ENCODE measurements at places on chromosomes 5 and 9.
A peak's percentile ranks its signal among the peaks of the same experiment; 100 is the strongest.

- DNase-seq, result no peak
Measured at GRCh38 chr9:86908261-86908660, 39.0 kb downstream of the GAS1 start.

DNA sequence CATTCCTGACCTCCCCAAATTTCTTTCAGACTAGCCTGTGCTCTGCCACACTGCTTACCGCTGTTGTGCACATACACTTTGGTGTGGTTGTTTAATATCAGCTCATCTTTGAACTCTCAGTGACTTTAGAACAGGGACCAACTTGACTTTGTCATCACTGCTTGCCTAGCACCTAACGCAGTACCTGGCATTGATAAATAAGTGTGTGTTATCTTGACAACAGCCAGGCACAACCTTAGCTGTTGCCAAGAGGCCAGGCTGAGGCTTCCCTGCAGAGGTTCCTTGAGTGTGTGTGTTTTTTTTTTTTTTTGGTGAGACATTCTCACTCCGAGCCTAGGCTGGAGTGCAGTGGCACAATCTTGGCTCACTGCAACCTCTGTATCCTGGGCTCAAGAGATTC is 41.0 kb upstream of the SLC28A3 start:
- no peak for DNase-seq

DNA sequence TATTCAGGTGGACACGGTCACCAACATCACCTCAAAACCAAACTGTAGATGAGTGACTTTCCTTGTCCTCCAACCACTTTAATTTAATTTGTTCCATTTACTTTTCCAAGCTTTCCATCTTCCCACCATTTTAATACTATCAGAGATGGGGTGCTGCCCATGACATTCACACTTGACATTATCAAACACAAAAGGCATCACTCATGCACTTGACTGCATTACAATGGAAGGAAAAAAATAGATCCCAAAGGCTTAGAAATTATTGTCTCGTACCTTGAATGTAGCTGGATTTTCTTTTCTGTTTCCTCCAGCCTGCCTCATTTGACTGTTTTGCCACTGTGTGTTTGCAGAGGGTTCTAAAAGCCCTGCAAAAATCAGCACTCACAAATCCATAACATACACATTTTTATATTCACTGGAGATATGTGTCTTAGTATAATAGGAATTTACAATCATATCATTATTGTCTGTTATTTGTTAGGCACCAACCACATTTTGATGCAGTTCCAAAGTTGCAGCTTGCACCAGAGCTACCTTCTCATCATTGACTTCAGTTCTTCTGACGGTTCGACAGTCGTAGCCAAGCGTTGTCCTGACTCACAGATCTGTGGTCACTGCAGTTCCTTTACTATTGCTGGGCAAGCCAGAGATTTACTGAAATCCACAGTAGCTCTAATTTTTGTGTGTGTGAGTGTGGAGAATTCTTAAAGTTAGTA is 712.3 kb upstream of the WWC1 start:
- DNase-seq, result no peak

DNA sequence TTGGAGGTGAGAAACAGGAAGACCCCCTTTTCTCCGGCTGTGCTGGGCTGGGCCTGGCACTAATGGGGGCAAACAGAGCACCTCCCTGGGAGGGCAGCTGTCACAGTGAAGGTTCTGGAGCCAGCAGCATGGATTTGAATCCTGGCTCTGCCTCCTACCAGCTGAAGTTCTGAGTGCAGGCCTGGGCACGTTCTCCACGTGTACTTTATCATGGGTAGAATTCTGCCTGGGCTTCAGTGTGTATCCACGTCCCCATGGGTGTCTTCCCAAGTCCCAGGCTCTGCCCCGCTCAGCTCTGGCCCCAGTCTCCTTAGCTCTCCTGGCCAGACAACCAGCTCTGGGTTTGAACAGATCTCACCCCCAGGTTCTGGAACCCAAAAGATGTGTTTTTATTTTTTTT is 223.2 kb downstream of the PBX3 start:
- no peak for DNase-seq

GRCh38 chr9:75051285-75051684 is 23.2 kb upstream of the CARNMT1 start:
- DNase-seq, result no peak

DNA sequence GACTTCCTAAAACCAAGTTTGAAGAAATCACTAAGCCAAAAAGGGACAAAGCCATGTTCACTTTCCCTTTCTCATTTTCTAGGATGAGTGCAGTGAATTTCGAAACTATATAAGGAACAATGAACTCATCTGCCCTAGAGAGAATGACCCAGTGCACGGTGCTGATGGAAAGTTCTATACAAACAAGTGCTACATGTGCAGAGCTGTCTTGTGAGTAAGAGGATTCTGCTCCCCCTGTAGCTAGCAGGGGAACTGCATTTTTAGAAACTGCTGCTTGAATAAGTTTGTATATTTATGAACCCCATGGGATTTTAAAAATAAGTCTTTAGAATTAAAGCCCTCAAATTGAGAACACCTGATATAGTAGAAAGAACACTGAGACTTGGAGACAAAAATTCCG is 42.7 kb upstream of the SPINK14 start:
- no peak for DNase-seq

GRCh38 chr5:81400375-81400774 is 6.4 kb upstream of the ACOT12 start:
- DNase-seq, result no peak

DNA sequence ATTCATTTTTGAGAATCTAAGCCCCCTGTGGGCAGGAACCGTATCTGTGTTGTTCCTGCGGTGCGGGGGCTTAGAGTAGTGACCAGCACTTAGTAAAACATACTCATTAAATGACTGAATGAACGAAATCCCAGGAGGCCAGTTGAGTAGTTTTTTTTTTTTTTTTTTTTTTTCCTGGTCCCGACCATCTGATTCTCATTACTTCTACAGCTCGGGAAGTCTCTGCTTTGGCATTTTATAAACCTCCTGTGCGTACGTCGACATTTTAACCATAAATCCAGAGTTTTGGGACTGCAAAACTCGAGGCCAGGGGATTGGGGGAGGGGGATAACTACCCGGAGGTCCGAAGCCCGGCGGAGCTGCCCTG is 31.5 kb upstream of the SPRY4 start:
- no peak for DNase-seq

- no peak for DNase-seq
Measured at GRCh38 chr5:122844136-122844909, 1.1 kb upstream of the SNX24 start.

DNA sequence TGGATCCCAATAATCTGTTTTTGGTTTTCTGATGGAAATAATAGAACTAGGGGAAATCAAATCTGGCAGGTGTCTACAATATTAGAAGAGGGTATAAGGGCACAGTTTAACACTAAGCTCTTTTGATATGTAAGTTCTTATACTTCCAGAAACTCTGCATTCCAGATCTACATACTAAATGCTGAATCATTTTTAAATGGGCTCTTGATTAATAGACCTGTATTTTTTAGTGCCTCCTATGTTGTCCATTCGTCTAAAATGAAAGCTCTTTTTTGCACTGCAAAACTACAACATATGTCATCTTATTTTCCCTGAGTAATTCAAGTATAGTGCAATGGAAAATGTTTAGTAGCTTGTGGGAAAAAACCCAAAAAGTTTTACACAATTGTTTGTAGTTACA is 44.2 kb downstream of the NR6A1 start:
- DNase-seq, result no peak

- no peak for DNase-seq
Measured at GRCh38 chr9:136270173-136270705, 24.6 kb upstream of the QSOX2 start.

DNA sequence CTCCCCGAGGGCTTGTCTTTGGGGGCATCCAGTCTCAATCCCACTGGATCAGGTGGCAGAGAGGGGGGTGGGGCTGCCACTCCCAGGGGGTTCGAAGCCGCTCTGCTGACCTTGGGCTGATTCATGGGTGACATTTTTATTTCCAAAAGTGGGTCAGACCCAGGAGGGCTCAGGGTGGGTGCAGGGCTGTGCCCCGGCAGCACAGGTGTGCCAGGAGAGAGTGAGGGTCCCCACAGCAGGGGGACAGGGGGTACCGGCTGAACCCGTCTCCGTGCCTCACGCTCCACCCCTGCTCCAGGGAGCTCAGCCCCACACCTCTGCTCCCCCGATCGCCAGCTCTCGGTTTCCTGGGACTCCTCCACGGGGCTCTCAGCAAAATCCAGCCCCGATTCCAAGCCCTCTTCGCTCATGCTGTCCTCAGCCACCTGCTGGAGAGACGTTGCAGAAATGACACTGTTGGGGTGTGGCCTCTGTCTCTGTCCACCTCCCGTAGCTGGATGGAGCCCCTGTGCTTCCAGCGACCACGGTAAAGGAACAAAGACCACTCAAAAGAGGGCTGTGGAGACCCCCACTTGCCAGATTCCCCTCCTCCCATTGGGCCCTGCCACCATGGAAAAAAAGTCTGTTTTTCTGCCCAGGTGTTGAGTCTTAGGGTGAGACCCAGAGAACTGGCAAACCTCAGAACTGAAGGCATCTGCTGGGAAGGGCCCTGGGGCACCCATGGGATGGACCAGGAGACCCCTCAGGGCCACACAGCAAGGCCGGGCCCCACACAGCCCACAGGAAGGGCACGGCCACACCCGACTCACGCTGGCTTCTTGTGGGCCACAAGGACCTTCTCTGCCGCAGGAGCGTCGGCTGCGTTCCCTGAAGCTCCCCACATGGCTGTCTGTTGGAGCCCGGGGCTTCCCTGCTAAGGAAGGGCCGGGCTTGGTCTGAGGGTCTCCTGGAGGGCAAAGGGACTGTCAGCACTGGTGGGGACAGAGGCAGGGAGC is 10.6 kb upstream of the QSOX2 start:
- DNase-seq, result no peak

DNA sequence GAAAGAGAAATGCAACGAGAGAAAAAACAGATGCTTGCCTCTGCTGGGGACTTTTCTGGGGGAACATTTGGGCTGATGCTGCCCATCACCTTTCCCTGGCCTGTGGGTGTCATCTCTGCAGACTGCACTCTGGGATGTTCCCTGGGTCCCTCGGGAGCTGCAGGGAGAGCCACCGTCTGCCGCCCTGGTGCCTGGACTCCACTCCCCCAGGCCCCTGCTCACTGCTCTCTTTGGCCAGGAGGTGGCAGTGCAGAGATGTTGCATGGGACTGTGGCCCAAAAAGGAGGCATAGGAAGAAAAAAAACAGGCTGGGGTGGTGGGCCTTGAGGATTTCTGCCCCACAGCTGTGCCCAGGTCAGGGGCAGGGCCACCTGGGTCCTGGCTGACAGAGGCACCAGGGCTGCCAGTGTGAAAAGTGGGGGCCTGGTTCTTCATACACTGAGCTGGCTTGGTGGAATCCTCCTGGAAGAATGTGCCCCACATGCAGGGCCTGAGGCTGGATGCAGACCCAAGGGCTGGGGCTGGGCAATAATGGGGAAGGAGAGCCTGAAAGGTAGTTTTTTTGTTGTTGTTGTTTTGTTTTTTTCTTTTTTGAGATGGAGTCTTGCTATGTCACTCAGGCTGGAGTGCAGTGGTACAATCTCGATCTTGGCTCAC is 353.6 kb downstream of the SLIT3 start:
- no peak for DNase-seq

DNA sequence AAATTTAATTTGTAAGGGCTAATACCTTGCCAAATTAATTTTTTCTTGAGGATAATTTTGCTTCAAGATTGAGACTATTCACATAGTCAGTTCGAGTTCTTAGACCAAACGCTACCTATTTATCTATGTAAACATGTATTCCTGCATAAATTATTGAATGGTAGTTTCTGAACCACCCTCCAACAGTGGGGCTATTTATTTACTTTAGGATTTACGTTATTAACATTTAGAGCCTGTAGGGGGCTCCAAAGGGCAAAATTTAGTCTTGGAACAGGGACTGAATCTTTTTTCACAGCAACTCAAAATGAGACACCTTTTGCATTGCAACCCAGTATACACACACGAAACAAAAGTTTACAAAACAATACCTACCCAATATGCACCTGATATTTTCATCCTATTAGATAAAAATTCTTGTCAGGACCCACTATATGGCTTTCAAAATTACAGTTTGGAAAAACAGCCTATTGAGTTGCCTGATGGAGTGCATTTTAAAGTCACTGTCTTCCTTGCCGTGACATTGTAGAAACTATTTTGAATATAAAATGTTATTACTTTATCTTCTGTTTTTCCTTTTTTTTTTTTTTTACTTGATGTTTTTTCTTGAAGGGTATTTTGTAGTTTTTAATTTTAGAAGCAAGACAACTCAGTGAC is 47.1 kb upstream of the POU4F3 start:
- DNase-seq, result no peak

DNA sequence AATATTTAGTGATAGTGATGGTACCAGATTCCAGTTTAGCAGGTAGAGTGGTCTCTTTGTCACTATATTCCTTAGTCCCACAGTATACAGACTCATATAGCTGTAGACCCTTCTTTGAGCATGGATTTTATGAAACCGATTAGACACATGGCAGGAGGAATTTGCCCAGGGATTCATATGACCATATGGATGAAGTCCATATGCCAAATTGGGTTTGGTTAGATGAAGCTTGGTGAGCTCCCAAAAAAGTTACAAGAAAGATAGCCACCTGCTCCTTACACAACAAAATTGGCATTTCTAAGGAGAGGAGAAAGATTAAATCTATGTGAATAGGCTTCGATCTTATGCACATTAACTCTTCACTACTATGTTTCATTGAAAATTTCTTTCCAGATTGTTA is 211.4 kb downstream of the CWC27 start:
- DNase-seq, result no peak

GRCh38 chr5:84248013-84248412 is 136.7 kb downstream of the EDIL3 start:
- no peak for DNase-seq

GRCh38 chr9:129541270-129541669 is 79.6 kb downstream of the C9orf50 start:
- no peak for DNase-seq

GRCh38 chr9:31582561-31582960 is 801.9 kb upstream of the ACO1 start:
- no peak for DNase-seq

GRCh38 chr9:129887334-129888292 is 52.4 kb downstream of the USP20 start:
- DNase-seq, result peak; percentile 89

GRCh38 chr5:12623408-12623807 is 719.2 kb upstream of the CTNND2 start:
- no peak for DNase-seq

GRCh38 chr9:133124123-133124906 is 3.3 kb upstream of the RALGDS start:
- no peak for DNase-seq

GRCh38 chr5:62578540-62578939 is at the start of gene LRRC70:
LRRC70 (plus strand) TSS chr5:62578819; CDS start chr5:62579439, 620 bp downstream.
- no peak for DNase-seq

GRCh38 chr9:113431191-113431590 is 20.6 kb downstream of the C9orf43 start:
- no peak for DNase-seq

- no peak for DNase-seq
Measured at GRCh38 chr5:81121836-81122630, 111.1 kb upstream of the CKMT2 start.

- DNase-seq, result no peak
Measured at GRCh38 chr5:164332349-164333196, 827.2 kb downstream of the MAT2B start.
